ENCODE measurements at places on chromosomes 13 and 19.
A peak's percentile ranks its signal among the peaks of the same experiment; 100 is the strongest.

GRCh38 chr13:25738342-25739196 lies 313.2 kb downstream of the SHISA2 start:
- peak; percentile 92 for DNase-seq

DNA sequence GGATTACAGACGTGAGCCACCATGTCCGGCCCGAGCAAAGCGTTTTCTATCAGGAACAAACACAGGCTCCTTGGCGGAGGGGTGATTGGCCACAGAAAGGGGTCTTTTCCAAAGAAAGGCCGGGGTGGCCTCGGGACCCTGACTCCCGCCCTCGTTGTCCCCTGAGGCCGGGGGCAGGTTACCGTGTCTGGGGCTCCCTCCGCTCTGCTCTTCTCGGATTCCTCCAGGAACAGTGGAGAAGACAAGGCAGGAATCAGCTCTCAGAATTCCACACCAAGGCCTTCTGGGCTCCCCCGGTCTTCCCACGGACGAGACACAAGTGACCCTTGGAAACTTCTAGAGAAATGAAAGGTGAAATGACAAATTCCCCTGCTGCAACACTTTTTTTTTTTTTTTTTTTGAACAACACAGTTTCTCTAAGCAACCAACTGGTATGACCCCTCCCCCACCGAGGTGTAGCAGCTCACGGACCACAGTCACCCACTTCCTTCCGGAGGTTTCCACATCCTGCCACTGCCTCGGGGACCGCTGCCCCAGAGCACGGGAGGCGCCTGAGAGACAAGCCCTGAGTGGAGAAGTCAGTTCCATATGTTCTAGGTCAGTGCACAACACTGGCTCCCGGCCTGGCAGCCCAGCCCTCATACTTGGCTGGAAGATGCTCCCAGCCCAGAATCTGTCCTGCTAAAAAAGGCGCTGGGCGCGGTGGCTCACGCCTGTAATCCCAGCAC lies 11.0 kb downstream of the MOB3A start:
- peak; percentile 96 for DNase-seq

- DNase-seq: no peak
These were observed 126.4 kb downstream of the SPRY2 start for GRCh38 chr13:80214521-80214991.

GRCh38 chr19:35692010-35692409 lies 12.3 kb upstream of the ZBTB32 start:
- no peak for DNase-seq

- DNase-seq: no peak
These were observed 10.8 kb downstream of the PRR36 start for GRCh38 chr19:7863157-7863970.

DNA sequence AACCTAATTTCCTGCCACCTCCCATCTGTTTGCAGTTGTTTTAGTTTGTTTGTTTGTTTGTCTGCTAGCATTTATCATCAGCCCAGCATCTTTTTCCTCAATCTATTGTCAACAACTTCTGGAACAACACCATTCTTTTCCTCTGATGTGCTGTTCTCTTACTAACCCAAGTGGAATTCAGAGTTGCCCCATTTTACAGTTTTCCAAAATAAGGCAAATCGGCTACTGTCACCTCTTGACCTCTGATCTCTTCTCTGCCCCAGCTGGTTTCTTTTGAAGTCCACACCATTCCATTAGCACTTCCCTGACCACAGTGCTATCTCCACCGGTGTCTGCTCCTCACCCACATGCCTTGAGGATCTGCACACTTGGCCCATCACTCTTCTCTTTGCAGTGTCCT lies 102.4 kb downstream of the EFNB2 start:
- DNase-seq: no peak

DNA sequence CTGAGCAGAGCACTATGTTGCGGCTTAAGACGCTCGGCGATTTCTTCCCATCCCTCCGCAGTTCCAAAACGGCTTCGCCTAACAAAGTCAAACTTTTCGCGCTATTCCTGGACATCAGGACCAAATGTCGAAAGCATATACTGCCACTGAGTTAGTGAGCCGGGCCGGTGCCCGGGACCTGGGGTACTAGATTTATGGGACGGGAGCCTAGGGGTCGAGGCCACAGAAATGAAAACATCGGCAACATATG lies 699 bp downstream of the RCBTB2 start:
- no peak for DNase-seq

- no peak for DNase-seq
These were observed 29.4 kb downstream of the ATP4B start for GRCh38 chr13:113628291-113629270.

DNA sequence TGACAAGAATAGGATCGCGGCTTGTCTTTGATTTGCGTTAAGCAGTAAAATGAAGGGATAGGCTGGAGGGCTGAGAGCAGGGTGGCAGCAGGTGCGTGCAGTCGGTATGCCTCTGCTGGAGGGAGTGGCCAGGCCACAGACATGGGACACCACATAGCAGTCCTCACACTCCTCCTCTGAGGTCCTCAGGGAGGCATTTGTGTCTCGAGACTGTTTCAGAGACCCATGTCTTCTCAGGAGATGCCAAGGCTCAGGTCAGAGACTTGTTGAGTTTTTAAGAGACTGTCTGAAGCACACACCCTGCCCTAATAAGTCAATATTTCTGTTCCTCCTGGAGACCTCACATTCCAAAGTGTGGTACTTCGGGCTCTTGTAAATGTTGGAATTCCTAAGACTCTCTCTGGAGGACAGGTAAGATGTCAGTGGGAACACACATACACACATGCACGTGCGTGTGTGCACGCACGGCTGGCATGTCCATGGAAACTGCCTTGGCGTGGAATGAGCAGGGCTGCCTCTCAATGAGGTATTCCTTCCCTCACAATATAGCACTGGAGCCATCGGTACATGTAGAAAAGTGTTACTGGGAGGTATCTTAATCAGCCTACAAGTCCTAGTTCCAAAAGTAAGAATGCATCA lies 46.4 kb downstream of the COL4A2 start:
- no peak for DNase-seq

- no peak for DNase-seq
These were observed 4.1 kb downstream of the SLC10A2 start for GRCh38 chr13:103062079-103062478.

GRCh38 chr13:41802043-41802683 lies 158.7 kb downstream of the VWA8 start:
- DNase-seq: no peak

- DNase-seq: no peak
These were observed 61.9 kb downstream of the LHFPL6 start for GRCh38 chr13:39540929-39541605.

GRCh38 chr13:41289463-41289881 lies 21.6 kb upstream of the NAA16 start:
- no peak for DNase-seq

DNA sequence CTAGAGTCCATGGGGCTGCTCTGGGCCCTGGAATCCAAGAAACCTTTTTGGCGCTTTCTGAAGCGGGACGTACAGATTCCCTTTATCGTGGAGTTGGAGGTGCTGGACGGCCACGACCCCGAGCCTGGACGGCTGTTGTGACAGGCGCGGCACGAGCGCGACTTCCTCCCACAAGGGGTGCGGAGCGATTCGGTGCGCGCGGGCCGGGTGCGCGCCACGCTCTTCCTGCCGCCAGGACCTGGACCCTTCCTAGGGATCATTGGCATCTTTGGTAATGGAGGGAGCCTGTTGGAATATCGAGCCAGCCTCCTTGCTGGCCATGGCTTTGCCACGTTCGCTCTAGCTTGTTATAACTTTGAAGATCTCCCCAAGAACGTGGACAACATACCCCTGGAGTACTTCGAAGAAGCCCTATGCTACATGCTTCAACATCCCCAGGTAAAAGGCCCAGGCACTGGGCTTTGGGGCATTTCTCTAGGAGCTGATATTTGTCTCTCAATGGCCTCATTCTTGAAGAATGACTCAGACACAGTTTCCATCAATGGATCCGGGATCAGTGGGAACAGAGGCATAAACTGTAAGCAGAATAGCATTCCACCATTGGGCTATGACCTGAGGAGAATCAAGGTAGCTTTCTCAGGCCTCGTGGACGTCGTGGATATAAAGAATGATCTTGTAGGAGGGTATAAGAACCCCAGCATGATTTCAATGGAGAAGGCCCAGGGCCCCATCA lies 3.5 kb upstream of the ZFP82 start:
- DNase-seq: no peak

DNA sequence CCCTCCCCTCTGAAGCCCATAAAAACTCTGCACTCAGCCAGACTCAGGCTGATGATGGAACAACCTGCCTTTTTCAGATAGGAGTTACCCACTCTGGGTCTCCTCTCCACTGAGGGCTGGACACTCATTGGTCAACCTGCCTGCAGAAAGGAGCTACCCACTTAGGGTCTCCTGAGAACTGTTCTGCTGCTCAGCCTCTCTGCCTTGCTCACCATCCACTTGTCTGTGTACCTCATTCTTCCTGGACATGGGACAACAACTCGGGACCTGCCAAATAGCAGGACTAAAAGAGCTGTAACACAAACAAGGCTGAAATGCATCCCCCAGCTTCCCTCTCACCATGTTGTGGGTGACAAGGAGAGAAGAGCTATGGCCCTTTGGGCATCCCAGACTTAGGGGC lies 18.4 kb upstream of the RCBTB2 start:
- DNase-seq: no peak

DNA sequence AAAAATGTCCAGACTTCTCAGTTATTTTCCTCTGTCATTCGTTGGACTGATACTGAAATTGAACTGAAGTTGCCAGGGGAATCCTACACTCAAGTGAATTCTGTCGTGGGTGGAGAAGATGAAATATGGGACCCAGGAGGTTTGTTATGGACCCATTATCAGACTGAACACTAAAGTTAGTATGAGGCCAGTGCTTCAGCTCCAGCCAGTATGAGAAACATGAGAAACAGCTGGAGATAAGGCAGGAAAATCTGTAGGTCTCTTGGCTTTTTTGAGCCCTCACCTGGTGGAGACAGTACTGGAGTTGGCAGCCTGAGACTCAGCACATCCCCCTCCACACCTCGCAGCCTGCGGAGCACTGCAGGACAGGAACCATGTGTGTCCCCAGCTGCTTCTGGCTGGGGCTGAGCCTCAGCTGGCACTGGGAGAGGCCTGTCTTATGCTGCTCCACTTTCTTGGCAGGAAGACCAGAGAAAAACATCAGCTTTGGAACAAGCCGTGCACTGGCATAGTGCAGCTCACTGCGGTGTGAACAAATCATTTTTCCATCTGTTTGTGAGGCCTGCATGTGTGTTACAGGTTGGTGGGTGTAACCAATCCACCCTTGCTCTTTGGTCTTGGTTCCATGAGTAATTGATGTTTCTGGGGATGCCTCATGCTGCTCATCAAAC lies 641.0 kb downstream of the FGF9 start:
- DNase-seq: no peak

DNA sequence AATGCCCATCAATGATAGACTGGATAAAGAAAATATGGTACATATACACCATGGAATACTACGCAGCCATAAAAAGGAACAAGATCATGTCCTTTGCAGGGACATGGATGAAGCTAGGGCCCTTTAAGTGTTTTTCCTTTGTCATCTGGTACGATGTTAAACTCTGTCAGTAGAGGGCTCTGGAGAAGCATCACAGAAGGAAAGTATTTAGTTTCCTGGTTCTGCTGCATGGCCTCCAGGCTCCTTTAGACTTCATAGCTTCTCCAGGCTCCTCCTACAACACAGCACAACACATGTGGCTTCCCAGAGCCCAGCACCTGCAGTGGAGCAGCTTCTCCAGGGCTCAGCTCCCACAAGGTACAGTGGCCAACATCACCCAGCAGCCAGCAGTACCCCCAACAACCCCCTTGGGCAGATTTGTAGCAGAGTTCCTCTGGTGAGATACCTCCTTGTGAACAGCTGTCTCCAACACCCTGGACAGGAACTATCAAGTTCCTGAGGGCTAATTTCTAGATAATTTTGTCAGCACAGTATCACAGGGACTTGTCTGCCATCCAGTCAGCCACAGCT lies 63.4 kb downstream of the KCTD12 start:
- DNase-seq: peak; percentile 62

- DNase-seq: peak; percentile 70
These were observed at the start of gene SSBP4 for GRCh38 chr19:18419195-18419698. SSBP4 (plus strand) TSS chr19:18419398; CDS start chr19:18419649, 251 bp downstream.

GRCh38 chr13:44575035-44575434 lies 1.1 kb downstream of the TSC22D1 start:
- DNase-seq: no peak

DNA sequence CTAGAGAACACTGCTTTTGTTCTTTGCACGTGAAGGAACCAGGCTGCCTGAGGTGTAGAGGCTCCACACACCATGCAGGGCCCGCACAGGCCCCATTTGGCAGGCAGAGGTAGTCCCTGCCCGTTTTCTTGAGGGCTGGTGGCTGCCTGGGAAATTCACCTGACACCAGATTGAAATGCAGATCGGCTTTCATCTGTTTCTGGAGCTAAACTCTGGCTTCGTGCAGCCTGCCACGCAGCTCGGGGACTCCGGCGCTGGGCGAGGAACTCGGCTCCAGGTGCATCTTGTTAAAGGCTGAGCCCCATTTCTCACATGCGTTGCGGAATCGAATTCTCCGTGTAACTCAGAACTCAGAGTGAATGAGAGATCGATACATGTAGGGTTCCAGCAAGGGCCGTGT lies 37.7 kb downstream of the ATP11A start:
- no peak for DNase-seq

GRCh38 chr19:46574533-46574932 lies 26.6 kb upstream of the CALM3 start:
- no peak for DNase-seq

- peak; percentile 58 for DNase-seq
These were observed 9.3 kb downstream of the HOOK2 start for GRCh38 chr19:12766051-12766521.

GRCh38 chr13:50168786-50169185 lies 153.5 kb downstream of the KCNRG start:
- DNase-seq: no peak

DNA sequence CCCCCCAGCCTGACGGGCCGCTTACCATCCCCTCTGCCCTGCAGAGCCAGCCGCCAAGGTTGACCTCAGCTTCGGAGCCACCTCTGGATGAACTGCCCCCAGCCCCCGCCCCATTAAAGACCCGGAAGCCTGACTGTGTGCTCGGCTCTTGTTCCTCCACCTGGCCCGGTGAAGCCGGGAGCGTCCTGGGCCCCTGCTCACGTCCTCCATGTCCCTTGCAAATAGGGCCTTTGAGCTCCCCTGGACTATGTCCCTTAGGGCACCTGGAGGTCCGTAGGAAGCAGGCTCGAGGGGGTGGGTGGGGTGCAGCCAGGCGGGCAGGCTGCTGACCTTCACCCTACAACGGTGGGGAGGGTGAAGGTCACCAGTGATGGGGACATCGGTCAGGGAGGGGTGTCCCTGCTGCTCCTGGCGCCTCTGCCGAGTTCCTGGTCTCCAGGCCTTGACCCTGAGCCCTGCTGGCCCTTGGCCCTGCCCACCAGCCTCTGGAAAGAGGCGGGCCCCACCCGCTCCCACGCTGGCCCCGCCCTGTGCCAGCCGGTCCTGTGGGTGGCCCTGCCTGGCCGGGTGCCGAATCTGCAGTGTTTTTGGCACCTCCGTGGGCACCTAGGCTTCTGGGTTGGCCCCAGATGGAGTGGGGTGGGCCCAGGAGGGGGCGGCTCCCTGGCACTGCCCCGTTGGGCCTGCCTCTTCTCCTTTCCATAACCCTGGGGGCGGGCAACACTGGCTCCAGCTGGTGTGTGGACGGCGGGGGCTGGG lies 3.3 kb downstream of the ATP5F1D start:
- no peak for DNase-seq

Data from HT1080 (cell line).